ENCODE measurements at places on chromosomes 3 and 15. TPM values are rescaled to one million over a fixed set of nuclear protein-coding genes. Genes with fewer than 3 reads are reported as not detected.

DNA sequence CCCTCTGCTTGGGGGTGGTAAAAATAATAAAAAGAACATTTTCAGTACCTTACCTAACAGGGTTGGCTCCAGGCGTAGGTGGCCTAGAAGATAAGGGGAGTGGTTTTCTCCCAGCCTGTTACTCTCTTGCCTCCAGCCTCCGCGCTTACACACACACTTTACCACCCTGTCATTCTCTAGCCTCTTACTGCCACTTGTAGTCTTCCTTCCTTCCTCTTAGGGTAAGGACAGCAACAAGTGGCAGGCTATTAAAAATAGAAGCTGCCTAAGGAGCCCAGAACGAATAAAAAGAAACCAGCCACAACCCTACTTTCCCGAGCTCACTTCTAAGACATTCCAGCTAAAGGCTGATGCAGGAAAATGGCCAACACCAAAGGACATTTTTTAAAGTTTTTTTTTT is 9.6 kb upstream of the LIPH start:
- no peak overlapping the region for H3K27ac ChIP-seq
- H3K27me3 ChIP-seq, result peaks cover 8% of the 10 kb centered on the region
- H3K4me1 ChIP-seq, result no peaks in the 10 kb centered on the region
- no peaks in the 10 kb centered on the region for H3K36me3 ChIP-seq

DNA sequence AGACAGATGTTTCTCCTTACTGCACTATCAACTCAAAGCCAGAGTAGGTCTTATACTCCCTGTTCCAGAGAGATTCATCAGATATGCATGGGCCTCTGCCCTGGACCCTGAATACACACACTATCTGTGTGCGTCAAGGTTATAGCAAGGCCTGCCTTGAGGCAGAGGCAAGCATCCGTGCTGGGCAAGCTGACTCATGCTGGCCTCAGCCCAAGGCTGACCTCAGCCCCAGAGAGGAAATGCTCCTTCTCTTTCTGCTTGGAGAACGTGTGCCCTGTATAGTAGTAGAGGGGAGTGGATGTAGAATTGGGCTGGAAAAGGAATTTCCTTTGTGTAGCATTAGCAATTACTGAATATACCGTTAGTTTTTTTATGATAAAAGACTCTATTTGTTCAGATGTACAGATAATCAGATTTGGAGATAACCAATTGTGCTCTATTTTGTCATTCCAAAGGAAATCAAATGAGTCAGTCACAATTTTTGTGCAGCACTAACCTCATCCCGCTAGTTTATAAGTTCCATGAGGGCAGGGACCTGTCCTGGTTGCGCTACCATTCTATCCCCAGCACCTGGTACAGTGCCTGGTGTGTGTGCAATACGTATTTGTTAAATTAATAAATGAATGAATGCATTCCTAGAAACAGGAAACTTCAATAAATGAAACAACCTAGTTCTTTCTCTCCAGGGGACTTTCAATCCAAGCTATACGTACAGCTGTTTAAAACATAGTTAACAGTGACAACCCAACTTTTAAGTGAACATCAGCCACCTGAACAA is 13.3 kb upstream of the PAQR9 start:
- no peaks in the 10 kb centered on the region for H3K4me1 ChIP-seq
- no peak overlapping the region for H3K4me3 ChIP-seq
- no peaks in the 10 kb centered on the region for H3K27me3 ChIP-seq
- H3K36me3 ChIP-seq, result no peaks in the 10 kb centered on the region

- no peaks in the 10 kb centered on the region for H3K36me3 ChIP-seq
- no peaks in the 10 kb centered on the region for H3K27me3 ChIP-seq
- no peaks in the 10 kb centered on the region for H3K4me1 ChIP-seq
- no peak for DNase-seq
- no peak overlapping the region for H3K4me3 ChIP-seq
- H3K27ac ChIP-seq, result no peak overlapping the region
These were observed 17.7 kb downstream of the ZNF662 start for GRCh38 chr3:42923606-42924005.

DNA sequence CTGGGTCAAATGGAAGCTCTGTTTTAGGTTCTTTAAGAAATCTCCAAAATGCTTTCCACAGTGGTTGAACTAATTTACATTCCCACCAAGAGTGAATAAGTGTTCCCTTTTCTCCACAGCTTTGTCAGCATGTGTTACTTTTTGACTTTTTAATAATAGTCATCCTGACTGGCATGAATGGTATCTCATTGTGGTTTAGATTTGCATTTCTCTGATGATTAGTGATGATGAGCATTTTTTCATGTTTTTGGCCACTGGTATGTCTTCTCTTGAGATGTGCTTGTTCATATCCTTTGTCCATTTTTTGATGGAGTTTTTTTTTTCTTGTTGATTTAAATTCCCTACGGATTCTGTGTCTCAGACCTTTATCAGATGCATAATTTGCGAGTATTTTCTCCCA is 745.0 kb upstream of the BCHE start:
- no peaks in the 10 kb centered on the region for H3K4me1 ChIP-seq
- no peak for DNase-seq
- no peak overlapping the region for H3K4me3 ChIP-seq
- no peak overlapping the region for H3K27ac ChIP-seq
- H3K36me3 ChIP-seq, result no peaks in the 10 kb centered on the region

GRCh38 chr3:69560116-69560515 is 174.2 kb upstream of the FRMD4B start:
- no peaks in the 10 kb centered on the region for H3K36me3 ChIP-seq
- H3K27ac ChIP-seq, result no peak overlapping the region
- no peak overlapping the region for H3K4me3 ChIP-seq
- H3K27me3 ChIP-seq, result no peaks in the 10 kb centered on the region
- peaks cover 10% of the 10 kb centered on the region for H3K4me1 ChIP-seq

- no peak overlapping the region for H3K27ac ChIP-seq
- no peak overlapping the region for H3K4me3 ChIP-seq
- H3K27me3 ChIP-seq, result no peaks in the 10 kb centered on the region
- peaks cover 57% of the 10 kb centered on the region for H3K36me3 ChIP-seq
These were observed 28.4 kb downstream of the DNAJC19 start for GRCh38 chr3:180961087-180961486.

GRCh38 chr3:77919244-77919643 is 879.3 kb downstream of the ROBO2 start:
- no peaks in the 10 kb centered on the region for H3K4me1 ChIP-seq
- no peaks in the 10 kb centered on the region for H3K36me3 ChIP-seq
- no peaks in the 10 kb centered on the region for H3K27me3 ChIP-seq
- no peak for DNase-seq

- H3K27me3 ChIP-seq, result no peaks in the 10 kb centered on the region
- H3K4me3 ChIP-seq, result no peak overlapping the region
- H3K36me3 ChIP-seq, result no peaks in the 10 kb centered on the region
- peak overlapping the region; percentile 75 for H3K27ac ChIP-seq
- DNase-seq, result no peak
These were observed 217.7 kb downstream of the ATP8B4 start for GRCh38 chr15:49901321-49901720.

DNA sequence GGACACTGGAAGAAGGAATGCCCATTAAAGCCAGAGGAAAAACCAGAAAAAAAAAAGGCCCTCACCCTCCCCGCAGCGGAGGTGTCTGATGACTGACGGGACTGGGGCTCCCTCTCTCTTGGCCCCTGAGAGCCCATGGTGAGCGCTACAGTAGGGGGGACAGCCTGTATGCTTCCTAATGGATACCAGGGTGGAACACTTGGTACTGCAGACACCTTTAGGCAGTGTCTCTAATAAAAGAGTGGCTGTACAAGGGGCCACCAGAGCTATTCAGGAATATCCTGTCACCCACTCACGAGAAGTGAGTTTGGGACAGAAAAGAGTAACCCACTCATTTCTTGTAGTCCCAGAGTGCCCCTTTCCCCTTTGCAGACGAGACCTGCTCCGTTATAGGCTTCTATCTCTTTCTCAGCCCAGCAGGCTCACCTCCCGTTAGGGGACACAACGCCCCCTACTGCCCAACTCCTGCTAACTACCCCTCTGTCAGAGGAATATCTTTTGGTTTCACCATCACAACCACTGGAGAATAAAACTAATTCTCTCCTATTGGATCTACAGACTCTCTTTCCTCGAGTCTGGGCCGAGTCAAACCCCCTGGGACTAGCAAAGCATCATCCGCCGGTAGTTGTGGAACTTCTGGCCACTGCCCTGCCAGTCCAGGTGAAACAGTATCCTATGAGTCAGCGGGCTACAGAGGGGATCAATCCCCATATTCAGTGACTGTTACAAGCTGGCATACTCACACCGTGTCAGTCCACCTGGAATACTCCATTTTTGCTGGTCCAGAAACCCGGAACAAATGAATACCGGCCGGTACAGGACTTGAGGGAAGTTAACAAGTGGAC is 40.8 kb downstream of the ZBTB11 start:
- peak; percentile 45 for DNase-seq
- no peaks in the 10 kb centered on the region for H3K36me3 ChIP-seq
- no peaks in the 10 kb centered on the region for H3K4me1 ChIP-seq
- H3K4me3 ChIP-seq, result no peak overlapping the region

GRCh38 chr15:66864871-66865281 is 162.8 kb downstream of the SMAD6 start:
- H3K27ac ChIP-seq, result no peak overlapping the region
- H3K4me1 ChIP-seq, result peaks cover 6% of the 10 kb centered on the region
- no peaks in the 10 kb centered on the region for H3K36me3 ChIP-seq
- no peak overlapping the region for H3K4me3 ChIP-seq
- H3K27me3 ChIP-seq, result no peaks in the 10 kb centered on the region

GRCh38 chr3:49671291-49672288 is 2.6 kb upstream of the APEH start:
- H3K27ac ChIP-seq, result no peak overlapping the region
- H3K4me3 ChIP-seq, result no peak overlapping the region
- H3K4me1 ChIP-seq, result peaks cover 26% of the 10 kb centered on the region
- H3K36me3 ChIP-seq, result peaks cover 6% of the 10 kb centered on the region
- H3K27me3 ChIP-seq, result no peaks in the 10 kb centered on the region
- peak; percentile 65 for DNase-seq

DNA sequence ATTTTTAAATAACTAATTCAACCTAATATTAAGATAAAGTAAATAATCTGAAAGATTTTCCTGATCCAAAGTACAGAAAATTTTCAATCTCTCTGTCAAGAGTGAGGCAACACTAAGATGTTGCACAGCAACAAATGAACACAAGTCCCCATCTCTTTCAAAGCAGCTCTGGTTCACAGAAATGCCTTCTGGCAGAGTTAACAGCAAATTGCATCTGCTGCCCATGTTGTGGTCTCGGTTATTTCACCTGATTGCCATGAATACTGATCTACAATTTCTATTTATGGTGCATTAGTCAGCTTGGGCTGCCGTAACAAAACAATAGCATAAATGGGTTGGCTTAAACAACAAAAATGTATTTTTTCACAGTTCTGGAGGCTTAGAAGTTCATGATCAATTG is 167.3 kb downstream of the BCHE start:
- DNase-seq, result no peak
- H3K36me3 ChIP-seq, result no peaks in the 10 kb centered on the region
- H3K4me1 ChIP-seq, result no peaks in the 10 kb centered on the region
- H3K4me3 ChIP-seq, result no peak overlapping the region
- no peak overlapping the region for H3K27ac ChIP-seq

GRCh38 chr3:165192610-165193192 is 3.5 kb downstream of the SLITRK3 start:
- no peak for DNase-seq
- H3K4me1 ChIP-seq, result no peaks in the 10 kb centered on the region
- no peak overlapping the region for H3K27ac ChIP-seq
- H3K4me3 ChIP-seq, result no peak overlapping the region

DNA sequence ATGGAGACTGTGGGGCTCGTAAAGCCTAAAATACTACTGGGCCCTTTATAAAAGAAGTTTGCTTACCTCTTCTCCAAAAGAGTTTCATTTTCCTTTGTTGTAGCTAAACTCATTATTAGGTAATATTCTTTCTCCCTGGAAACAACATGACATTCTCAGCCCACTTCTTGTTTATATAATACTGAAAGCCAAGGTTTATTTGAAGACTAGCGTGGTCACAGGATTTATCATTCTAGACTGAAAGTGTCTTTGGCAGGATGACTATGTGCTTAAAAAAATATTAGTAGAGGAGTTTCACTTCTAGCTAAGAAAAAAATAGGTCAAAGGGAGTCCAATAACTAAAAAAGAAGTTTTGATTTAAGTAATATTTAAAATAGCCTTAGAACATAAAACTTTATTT is 1085.2 kb upstream of the CADM2 start:
- no peaks in the 10 kb centered on the region for H3K4me1 ChIP-seq
- no peak overlapping the region for H3K27ac ChIP-seq
- H3K27me3 ChIP-seq, result no peaks in the 10 kb centered on the region
- no peak overlapping the region for H3K4me3 ChIP-seq

Gene SERPINI2
- total RNA-seq, result not detected

Gene SKOR1
- 0.07 TPM for total RNA-seq

Gene TTLL13
- 0.13 TPM for total RNA-seq

Gene SLC25A36
- total RNA-seq, result 64.1 TPM

Gene FBXO22
- total RNA-seq, result 6.8 TPM

Gene NUDT16
- 49.3 TPM for total RNA-seq

Gene RPL35A
- 733 TPM for total RNA-seq

Measured in heart left ventricle (tissue), 16 donors.